ENCODE measurements at places on chromosomes 12 and 14.

DNA sequence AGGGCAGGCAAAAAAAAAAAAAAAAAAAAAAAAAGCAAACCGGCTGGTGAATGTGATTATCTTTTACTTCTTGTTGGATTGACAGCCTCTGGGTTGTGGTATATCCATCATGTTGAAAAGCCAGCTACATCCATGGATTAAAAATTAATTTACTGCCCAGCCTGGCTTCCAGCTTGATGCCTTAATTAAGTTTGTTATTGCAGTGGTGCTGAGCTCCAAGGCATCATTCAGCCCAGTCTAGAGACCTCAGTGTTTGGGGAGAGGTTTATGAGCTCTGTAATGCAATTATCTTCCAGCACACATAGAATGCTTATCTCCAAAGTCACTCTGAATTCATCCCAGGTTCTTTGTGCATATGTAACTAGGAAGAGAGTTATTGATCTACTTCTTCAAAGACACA is 114.8 kb downstream of the RIMBP2 start:
- peak; percentile 74 for DNase-seq

GRCh38 chr12:114321524-114321923 is 84.4 kb downstream of the TBX5 start:
- DNase-seq = no peak

DNA sequence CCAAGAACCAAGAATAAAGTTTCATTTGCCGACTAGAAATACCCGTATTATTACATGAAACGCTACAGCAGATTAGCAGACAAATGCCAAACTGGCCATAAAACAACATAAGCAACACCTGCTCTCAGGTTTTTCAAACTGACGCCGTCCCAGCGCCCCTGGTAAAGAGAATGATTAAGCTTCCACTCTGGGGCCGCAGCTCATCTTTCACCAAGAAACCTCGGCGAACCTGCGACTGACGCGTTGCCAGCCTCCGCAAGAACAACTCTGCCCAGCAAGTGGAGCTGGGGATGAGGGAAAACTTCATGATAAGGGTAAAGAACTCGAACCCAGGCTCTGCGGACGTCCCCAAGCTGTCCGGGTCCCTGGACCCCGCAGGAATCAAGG is 530 bp downstream of the ARL1 start:
- no peak for DNase-seq

DNA sequence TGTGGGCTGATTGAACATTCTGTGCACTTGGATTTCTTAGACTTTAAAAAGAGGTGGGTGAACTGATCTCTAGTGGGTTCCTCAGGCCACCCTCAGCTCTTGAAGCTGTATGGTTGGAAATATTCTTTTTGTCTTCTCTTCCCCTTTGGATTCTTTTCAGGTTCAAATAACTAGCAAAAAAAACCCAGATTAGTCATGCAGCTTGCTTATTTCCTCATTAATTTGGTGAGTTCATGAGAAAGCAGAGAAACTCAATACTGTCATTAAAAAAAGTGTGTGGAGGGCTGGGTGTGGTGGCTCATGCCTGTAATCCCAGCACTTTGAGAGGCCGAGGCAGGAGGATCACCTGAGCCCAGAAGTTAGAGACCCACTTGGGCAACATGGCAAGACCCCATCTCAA is 183.4 kb downstream of the ESR2 start:
- no peak for DNase-seq

- no peak for DNase-seq
Measured at GRCh38 chr14:32727832-32728231, 210.8 kb upstream of the NPAS3 start.

DNA sequence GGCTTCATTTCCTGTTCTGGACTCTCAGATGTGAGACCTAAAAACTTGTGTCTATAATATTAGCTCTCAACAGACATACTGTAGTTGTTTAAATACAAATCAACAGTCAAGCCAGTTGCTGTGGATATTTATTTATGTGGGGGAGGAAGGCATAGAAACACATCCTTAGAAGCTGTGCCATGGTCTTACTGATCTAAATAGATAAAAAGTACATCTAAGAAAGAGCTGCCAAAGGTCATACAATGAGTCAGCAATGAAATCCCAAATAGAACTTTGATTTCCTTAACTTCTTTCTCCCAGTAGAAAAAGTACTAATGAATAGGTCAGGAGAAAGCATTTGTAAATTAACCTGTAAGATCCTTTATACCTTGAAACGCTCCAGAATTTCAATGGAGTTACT is 185.1 kb downstream of the AKAP6 start:
- no peak for DNase-seq

- no peak for DNase-seq
Measured at GRCh38 chr12:47022296-47022695, 57.1 kb upstream of the PCED1B start.

- DNase-seq = no peak
Measured at GRCh38 chr12:95518944-95519343, 32.3 kb downstream of the USP44 start.

DNA sequence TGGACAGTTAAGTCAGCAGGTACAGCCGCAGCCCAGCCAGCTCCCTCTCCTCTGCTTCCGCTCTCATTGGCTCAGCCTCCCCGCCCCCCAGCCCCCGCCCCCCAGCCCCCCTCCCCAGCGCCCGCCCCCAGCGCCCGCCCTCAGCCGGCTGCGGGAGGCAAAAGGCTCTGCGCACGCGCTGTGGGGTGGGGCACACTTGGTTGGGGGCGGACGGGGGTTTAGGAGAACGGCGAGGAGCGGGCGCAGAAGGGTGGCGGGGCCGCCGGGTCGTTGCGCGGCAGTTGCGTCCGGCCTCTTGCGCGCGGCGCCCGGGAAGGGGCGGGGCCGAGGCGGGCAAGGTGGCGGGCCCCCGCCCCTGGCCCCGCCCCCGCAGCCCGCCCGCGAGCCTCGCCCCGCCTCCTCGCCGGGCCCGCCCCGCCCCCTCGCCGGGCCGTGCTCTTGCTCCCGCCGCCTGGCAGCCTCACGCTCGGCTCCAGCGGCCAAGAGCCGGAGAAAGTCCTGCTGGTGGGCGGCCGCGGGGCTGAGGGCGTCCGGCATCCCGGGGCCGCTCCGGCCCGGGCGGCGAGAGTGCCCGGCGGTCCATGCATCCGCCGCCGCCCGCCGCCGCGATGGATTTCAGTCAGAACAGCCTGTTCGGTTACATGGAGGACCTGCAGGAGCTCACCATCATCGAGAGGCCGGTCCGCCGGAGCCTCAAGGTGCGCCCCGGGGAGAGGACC is at the start of gene PPP4R4:
TSS of gene PPP4R4 (plus strand) at position 438 of the 719 bp plus-strand sequence. CDS start at position 582, 144 bp downstream.
- DNase-seq = peak; percentile 97
